ENCODE measurements at places on chromosomes 7 and 10.

- no peak for DNase-seq
Measured at GRCh38 chr10:60139798-60140566, 233.6 kb upstream of the CCDC6 start.

DNA sequence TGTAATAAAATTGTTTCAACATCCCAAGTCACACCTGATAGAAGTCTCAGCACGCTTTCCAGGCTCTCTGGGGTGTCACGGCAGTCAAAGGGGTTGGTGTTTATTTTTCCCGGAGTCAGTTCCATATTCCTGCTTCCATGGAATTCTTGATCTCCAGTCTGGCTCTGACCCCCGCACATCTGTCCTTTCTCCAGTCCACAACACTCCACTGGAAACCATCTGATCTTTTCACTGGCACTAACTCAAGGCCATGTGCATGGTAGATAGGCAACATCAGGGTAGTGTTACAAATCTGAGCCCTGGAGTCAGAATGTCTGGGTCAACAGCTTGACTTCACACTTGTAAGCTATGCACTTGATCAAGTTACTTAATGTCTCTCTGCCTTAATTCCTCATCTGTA, 176.2 kb downstream of the WDR11 start:
- no peak for DNase-seq

DNA sequence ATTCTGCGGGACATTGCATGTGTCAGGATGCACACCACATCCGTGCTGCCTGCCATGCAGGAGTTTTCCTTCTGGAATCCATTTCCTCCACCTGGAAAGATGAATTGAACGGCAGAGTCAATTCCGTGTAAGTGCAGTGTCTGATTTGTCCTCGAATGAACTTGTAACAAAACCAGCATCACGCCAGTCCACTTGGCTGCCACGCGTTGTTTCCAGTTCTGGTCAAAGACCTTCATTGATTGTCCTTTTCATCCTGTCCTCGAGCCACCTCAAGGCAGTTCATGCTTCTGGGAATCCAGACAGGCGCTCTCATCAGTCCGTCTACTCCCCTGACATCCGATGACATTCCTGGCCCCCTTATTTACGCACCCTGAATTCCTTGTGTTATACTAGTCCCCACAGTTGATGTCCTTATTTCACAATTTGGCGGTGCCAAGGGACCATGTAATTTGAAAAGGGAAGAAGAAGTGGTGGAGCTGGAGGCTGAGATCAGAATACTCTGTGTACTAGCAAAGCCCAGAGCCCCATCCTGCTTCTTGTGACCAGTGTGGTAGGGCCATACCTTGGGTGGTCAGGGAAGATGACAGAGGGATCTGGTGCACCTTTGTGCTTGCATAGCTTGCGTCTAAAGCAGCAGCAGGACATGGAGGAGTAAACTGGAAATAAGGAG, 502.2 kb downstream of the PLXNA4 start:
- no peak for DNase-seq

DNA sequence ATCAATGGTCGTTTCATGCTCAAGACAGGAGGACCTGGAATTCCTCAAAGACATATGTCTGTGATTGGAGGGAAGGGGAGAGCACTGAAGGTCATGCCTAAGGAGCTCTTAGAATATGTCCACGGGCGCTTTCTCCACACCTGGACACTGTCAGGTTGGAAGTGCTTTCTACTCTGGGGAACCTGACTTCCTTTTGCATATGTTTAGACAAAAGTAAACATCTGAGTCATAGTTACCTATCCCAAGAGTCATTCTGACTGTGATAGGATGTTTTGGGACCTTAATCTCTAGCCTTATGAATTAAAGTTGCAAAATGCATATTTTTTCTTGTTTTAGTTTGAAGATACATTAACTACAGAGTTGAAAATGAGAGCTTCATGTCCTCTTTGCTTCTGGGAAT, 251.7 kb downstream of the KLF6 start:
- DNase-seq, result no peak

DNA sequence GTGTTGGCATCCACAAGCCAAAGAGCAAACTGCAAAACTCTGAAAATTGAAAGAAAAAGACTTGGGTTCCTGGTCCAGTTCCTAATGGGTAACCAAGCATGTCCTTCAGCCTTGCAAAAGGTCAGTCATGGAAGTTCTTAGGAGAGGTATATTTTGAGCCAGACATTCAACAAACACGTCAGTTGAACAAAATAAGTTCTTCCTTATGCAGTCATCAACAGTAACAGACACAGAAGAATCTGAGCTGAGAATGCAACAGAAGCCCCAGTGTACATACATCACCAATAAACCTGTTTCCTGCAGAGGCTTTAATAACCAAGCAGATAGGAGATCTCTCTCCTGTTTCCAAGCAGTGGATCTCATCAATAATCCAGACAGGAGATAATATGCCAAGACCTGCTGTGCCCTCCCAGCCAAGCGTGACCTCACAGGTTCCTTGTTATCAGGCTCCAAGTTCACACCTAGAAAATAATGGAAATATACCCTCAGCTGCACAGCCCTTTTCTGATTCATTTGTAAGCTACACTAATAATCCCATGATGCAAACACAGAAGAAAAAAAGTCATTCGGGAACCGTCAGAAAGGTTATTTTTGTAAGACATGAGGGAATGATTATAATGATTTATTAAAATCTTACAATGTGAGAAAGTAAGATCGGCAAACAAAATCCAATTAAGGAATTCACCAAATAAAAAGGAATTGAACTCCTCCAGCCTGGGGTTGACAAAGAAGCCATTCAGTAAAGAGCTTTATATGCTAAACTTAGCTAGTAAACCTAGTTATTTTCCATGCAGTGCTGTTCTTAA, 90.7 kb downstream of the DGKI start:
- no peak for DNase-seq

DNA sequence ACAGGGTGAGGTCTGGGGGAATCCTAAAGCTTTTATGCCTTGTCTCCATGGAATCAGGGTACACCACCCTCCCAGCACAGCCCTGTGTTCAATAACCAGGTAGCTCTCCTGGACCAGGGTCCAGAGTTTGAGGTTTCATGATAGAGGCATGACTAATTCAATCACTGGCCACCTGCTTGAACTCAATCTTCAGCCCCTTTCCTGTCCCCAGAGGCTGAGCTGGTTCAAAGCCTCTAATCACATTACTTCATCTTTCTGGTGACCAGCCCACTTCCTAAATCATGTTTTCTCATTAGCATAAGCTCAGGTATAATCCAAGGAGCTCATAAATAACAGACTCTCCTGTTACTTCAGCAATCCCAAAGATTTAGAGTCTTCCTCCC, 20.5 kb downstream of the CRPPA start:
- DNase-seq, result no peak

DNA sequence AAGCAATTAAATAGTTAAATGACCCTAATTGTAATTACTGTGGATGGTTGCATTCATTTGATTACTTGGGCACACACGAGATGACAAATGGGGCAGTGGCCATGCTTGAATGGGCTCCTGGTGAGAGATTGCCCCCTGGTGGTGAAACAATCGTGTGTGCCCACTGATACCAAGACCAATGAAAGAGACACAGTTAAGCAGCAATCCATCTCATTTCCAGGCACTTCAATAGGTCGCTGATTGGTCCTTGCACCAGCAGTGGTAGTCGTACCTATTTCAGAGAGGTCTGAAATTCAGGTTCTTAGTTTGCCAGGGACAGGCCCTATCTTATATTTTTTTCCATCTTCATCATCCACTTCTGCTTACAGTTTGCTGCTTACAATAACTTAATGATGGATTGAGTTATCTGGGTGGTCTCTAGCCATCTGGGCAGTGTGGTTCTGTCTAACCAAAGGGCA, 8.3 kb downstream of the PCBD1 start:
- DNase-seq, result peak; percentile 72

DNA sequence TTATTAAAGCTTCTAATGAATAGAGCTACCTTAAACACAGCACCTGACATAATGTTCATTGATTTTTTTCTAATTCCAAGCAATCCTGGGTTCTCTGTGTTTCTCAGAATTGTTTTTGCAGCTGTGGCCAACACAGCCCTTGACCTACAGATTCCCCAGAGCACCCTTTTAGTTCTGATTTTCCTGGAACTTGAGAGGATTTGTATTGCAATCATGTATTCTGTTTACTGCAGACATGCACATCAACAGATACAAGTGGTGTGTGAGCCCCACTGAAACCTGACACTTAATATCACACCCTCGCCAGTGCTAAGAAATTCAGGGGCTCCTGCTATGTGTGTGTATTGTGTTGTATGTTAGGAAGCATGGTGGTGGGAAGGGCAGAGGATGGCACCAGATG, 344.2 kb upstream of the POM121L12 start:
- no peak for DNase-seq

- no peak for DNase-seq
Measured at GRCh38 chr7:5332579-5332978, 49.8 kb downstream of the SLC29A4 start.

DNA sequence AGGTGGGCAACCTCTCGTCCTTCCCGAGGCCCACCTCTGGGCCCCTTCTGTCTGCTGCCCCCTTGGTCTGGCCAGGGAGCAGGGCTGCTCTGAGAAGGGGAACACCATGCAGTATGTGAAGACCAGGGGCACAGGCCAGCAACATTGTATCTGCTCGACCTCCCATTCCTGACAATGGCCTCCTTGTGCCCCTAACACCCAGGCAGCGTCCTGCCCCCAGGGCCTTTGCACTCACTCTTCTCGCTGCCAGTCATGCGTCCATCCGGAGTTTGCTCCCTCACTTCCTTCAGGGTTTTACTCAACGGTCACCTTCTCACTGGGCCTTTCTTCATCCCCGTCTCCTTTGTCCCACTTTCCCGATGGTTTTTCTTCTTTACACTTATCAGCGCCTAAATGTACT, 232.9 kb upstream of the GRB10 start:
- DNase-seq, result no peak

DNA sequence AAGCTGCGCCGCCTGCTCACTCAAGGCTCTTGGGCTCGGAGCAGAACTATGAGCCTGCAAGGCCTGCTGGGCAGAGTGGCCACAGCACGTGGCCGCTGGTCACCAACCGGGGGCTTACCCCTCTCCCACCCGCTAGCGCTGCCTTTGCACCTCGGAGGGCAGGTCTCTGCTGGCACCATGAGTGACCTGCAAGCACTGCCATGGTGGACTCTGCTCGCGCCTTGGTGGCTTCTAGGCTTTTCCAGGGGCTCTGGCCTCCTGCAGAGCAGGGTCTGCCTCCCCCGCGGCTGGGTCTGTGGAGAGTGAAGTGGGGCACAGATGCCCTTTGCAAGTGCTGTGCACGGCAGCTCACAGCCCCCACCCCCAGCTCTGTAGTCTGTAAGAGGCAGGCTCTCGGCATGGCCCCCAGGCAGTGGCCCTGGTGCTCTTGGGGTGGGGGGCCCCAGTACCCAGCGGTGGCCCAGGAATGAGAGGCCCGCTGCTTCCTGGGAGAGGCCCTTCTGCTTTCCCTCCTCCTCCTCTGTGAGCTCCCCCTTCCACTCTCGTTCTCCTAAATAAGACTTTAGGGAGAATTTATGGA, 119.6 kb downstream of the INPP5A start:
- DNase-seq, result no peak

- DNase-seq, result no peak
Measured at GRCh38 chr10:132117636-132118190, 52.0 kb downstream of the JAKMIP3 start.

DNA sequence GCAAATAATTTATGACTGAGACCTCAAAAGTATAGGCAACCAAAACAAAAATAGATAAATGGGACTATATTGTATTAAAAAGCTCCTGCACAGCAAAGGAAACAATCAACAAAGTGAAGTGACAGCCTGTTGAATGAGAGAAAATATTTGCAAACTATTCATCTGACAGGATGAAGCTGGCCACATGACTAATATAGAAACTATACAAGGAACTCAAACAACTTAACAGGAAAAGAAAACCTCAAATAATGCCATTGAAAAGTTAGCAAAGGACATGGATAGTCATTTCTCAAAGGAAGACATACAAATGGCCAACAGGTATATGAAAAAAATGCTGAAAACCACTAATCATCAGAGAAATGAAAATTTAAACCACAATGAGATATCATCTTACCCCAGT, 245.1 kb downstream of the STK31 start:
- no peak for DNase-seq

DNA sequence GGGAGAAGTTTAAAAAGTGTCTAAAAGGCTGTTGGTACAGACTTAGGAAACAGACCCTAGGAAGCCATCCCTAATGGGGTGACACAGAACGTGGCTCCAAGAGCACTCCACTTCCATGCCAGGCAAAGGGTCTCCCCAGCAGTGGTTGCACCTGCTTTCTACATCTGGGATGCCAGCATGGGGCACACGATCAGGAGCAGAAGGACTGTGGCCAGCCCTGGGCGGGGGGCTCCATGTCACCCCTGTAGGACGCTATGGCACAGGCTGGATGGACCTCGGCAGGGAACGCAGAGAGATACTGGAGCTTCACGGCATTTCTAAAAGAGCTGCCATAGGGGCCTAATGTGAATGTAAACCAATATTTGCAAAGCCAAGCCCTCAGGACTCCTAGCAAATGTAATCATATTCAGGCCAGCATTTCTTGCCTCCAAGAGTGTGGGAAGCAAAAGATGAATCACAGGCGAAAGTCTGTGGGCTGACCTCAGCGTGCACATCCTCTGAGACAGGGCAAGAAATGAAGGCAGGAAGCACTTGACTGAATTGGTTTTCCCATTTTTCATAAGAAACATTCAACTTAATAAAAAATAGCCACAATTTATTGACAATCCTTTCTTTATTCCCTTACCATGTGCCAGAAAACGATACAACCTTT, 93.9 kb downstream of the ATXN7L1 start:
- no peak for DNase-seq

GRCh38 chr7:37446371-37446770, 2.3 kb downstream of the ELMO1 start:
- DNase-seq, result no peak

DNA sequence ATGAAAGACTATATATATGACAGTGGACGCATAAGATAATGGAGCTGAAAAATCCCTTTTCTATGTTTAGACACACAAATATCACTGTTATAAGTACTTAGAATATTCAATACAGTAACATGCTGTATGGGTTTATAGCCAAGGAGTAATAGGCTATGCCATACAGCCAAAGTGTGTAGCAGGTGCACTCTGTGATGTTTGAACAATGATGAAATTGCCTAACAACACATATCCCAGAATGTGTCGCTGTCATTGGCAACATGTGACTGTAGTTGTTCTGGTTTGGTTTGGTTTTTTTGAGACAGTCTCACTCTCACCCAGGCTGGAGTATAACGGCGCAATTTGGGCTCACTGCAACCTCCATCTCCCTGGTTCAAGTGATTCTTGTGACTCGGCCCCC, 26.1 kb downstream of the NOM1 start:
- no peak for DNase-seq

Measured in CD4-positive, alpha-beta T cell (primary cell).